ENCODE measurements at places on chromosomes 7 and 10.

- no peak for DNase-seq
- H3K27ac ChIP-seq: no peak overlapping the region
- H3K4me1 ChIP-seq: 0 out of 2 replicates have a peak, but pooled peaks cover 2% of the 10 kb centered on the region
- H3K36me3 ChIP-seq: no peaks in the 10 kb centered on the region
Observed at GRCh38 chr7:44602576-44602910, 3.9 kb upstream of the OGDH start.

DNA sequence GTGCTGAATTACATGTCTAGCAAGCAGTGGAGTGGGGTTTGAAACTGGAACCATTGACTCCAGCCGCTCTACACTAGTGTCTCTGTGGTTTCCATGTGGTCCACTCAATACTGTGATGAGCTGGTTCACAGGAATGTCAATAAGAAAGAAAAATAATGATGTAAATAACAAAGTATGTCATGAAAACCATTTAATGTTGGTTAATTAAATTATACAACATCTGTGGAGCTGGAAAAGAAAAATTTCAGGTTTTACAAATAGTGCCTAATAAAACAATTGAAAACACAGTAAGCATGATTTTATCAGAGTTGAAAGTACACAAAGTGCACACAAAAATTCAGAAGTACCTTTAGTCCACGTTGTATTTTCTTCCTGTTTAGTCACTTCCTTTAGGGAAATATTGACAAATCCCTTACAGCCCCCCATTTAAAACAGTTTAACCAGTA, 28.7 kb upstream of the NAMPT start:
- no peaks in the 10 kb centered on the region for H3K36me3 ChIP-seq
- H3K4me1 ChIP-seq: peaks cover 7% of the 10 kb centered on the region
- DNase-seq: no peak
- no peaks in the 10 kb centered on the region for H3K27me3 ChIP-seq
- no peak overlapping the region for H3K4me3 ChIP-seq
- H3K27ac ChIP-seq: no peak overlapping the region

- DNase-seq: no peak
- no peaks in the 10 kb centered on the region for H3K4me1 ChIP-seq
- no peaks in the 10 kb centered on the region for H3K27me3 ChIP-seq
- no peak overlapping the region for H3K27ac ChIP-seq
- no peak overlapping the region for H3K4me3 ChIP-seq
- no peaks in the 10 kb centered on the region for H3K36me3 ChIP-seq
Observed at GRCh38 chr10:30366829-30367228, 17.8 kb upstream of the MTPAP start.

DNA sequence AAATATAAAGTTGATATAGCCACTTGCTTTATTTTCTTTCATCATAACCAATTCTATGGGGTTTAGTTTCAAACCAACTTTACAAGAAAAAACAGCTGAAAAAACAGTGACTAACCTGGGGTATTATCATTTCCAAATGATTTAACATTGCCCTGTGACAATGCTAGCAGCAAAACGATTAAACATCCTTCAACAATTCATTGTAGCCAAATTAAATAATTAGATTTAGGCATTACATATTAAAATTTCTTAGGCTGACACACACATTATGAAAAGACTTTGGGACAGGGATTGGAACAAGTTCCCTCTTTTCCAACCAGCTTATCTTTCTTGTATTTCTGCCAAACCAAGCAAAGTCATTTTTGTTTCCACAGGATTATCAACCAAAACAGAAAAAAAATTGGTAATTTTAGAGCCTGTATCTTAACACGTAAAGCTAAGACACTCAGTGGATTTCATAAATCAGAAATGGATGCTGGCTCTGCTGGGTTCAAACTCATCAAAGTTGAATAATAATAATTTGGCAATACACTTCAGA, 84.0 kb downstream of the SEMA3D start:
- H3K27me3 ChIP-seq: no peaks in the 10 kb centered on the region
- DNase-seq: no peak
- H3K27ac ChIP-seq: no peak overlapping the region
- H3K4me1 ChIP-seq: peaks cover 4% of the 10 kb centered on the region
- no peak overlapping the region for H3K4me3 ChIP-seq
- no peaks in the 10 kb centered on the region for H3K36me3 ChIP-seq

- DNase-seq: no peak
- H3K4me1 ChIP-seq: no peaks in the 10 kb centered on the region
- H3K27ac ChIP-seq: no peak overlapping the region
- no peaks in the 10 kb centered on the region for H3K36me3 ChIP-seq
Observed at GRCh38 chr7:121344497-121344896, 15.7 kb downstream of the WNT16 start.

Measured in Caco-2 (cell line).